NK-92 treated with Interleukin-12 subunit alpha and Interleukin-12 subunit beta, amount 100 ng/mL, for 24 hours (cell line): ENCODE measurements at places on chromosomes 4 and X.

- no peak for DNase-seq
These were observed 82.8 kb downstream of the MAGEB10 start for GRCh38 chrX:27890611-27891010.

DNA sequence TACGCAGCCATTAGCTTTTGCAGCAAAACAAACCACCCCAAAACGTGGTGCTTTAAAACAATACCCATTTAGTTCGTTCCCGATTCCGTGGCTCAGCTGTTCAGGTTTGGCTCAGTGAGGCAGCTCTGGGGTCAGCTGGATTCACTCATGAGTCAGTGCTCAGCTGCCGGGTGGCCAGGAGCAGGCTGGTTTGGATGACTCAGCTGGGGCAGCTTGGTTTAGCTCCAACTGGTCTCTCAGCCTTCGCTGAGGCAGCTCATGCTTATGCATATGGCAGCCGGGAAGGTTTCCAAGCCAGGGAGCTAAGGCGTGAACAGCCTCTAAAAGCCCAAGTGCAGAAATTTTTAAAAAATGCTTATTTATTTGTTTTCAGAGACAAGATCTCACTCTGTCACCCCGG is 13.3 kb upstream of the CD99 start:
- DNase-seq: no peak

GRCh38 chrX:133776072-133776471 is 209.3 kb downstream of the GPC3 start:
- DNase-seq: no peak

GRCh38 chr4:41602886-41603498 is 65.0 kb downstream of the LIMCH1 start:
- no peak for DNase-seq

DNA sequence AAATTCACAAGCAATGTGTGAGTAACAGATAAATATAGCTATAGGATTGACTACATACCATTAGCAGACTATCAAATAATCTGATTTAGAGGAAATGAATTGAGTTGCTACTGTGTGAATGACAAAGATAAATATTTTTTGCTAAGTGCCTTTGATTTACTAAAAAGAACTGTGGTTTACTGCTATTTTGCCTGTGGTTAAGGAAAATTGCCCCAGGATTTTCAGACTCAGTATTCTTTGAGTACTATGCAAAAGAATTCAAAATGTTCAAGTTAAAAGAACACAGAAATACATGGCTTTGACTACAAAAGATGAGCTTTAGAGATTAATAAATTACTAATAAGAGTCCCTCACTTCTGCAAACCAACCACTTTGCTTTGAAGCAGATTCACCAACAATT is 853.8 kb downstream of the ADGRL3 start:
- DNase-seq: no peak

GRCh38 chr4:113677325-113677724 is 84.2 kb downstream of the CAMK2D start:
- no peak for DNase-seq

DNA sequence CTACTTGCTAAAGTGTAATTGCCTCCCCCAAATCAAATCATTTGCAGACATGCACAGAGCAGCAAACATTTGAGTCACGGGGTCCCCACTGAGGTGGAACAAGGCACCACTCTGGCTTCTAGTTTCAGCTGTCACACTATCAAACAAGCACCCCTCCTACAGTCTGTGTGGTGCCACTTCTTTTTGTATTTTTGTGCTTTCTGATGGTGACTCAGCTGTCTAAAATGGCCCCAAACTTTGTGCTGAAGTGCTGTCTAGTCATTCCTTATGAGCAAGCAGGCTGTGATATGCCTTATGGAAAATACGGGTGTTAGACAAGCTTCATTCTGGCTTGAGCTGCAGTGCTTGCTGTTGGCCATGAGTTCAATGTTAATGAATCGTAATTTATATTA is 15.4 kb downstream of the IGFBP7 start:
- no peak for DNase-seq

GRCh38 chrX:120604361-120604782 is 471 bp downstream of the MCTS1 start:
- DNase-seq: peak; percentile 9

DNA sequence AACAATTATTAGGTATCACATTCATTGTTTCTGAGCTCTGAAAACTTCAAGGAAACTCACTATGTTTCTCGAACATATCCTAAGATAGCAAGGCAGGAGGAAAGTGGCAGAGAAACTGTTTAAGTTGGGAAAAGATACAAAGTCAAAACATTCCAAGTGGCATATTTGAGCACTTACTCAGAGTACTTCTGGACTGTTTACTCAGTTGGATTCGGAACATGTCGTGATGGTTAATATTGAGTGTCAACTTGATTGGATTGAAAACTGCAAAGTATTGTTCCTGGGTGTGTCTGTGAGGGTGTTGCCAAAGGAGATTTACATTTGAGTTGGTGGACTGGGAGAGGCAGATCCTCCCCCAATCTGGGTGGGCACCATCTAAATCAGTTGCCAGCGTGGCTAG is 298.3 kb downstream of the IL1RAPL2 start:
- no peak for DNase-seq

- DNase-seq: no peak
These were observed 975.2 kb downstream of the FSTL5 start for GRCh38 chr4:161188578-161188977.

- DNase-seq: no peak
These were observed 131.7 kb downstream of the REPS2 start for GRCh38 chrX:17078031-17078720.

DNA sequence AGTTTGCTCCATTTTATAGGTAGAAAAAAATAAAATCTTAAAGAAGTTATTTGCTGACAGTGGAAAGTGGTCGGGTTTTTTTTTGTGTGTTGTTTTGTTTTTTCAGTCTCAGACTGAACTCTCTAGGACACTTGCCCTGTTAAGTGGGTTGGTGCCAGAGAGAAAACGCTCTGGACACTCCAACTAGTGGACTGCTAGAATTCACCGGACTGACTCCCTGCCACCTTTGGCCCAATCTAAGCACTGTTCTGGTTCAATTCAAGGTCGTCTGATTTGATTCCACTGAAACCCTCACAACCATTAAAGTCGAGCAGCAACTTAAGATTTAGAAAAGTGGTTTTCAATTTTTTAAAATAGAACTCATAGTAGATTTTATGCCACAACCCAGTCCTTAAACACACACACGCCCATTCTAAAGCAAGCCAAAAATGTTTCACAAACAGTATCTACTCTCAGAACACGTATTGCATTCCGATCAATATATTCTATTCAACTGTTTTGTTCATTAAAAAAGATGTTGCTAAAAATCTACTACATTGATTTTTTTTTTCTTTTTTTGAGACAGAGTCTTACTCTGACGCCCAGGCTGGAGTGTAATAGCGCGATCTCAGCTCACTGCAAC is 27.3 kb downstream of the RWDD4 start:
- no peak for DNase-seq

GRCh38 chrX:14802943-14803710 is 69.7 kb downstream of the FANCB start:
- DNase-seq: no peak

DNA sequence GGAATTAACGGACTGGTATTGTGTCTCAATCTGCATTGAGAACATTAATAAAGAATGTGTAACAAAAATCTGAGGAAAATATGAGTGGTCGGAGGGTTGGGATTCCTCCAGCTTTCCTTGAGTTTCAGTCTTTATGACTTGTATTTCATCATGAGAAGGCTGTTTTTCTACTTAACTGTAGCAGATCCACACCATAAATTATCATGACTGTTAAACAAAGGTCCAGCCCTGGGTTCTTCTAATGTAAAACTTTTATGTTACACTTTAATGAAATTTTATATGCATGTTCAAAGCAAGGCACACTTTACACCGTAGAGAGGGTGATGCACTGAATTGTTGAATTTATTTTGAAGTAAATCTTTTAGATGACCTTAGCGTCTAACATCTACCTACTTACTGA is 7.0 kb downstream of the AFF2 start:
- no peak for DNase-seq

DNA sequence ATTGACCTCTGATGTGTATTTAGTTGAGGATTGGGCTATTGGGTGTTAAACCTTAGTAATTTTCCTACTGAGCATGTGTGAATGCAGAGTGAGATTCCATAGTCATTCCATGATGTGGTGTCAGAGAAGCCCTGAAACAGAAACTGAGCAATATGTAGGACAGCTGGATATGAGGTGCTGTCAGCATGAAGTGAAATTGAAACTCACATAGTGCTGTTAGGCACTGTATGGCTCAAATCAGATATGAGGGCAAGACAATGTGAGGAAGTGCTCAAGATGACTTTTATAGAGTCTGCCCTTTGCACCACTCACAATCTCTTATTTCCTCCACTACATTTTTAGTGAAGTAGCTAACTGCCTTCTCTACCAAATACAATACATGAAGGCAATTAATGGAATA is 188.3 kb downstream of the SH3BGRL start:
- DNase-seq: no peak

GRCh38 chr4:1344696-1345095 is 2.3 kb upstream of the UVSSA start:
- DNase-seq: no peak

GRCh38 chr4:152591396-152591795 is 55.5 kb upstream of the FBXW7 start:
- DNase-seq: no peak

GRCh38 chrX:150531467-150531866 is 37.0 kb upstream of the MTM1 start:
- no peak for DNase-seq

- no peak for DNase-seq
These were observed 5.6 kb upstream of the STPG2 start for GRCh38 chr4:98148856-98149255.

- no peak for DNase-seq
These were observed 221.9 kb upstream of the MBNL3 start for GRCh38 chrX:132710656-132711155.
